ENCODE measurements at places on chromosomes 1 and 21. TPM values are rescaled to one million over a fixed set of nuclear protein-coding genes. Genes with fewer than 3 reads are reported as not detected.
A peak's percentile ranks its signal among the peaks of the same experiment; 100 is the strongest.

LCE1E gene
- total RNA-seq = not detected

HSD3B2 gene
- 1.8 TPM for total RNA-seq

C1orf115 gene
- 23.2 TPM for total RNA-seq

MAP3K21 gene
- 52.1 TPM for total RNA-seq

- H3K4me3 ChIP-seq = no peak overlapping the region
- H3K36me3 ChIP-seq = peaks cover 6% of the 10 kb centered on the region
- H3K4me1 ChIP-seq = no peaks in the 10 kb centered on the region
- H3K27me3 ChIP-seq = no peaks in the 10 kb centered on the region
- no peak for DNase-seq
These were observed 54.3 kb downstream of the KCNK1 start for GRCh38 chr1:233668146-233668724.

- peaks cover 10% of the 10 kb centered on the region for H3K36me3 ChIP-seq
- peaks cover 55% of the 10 kb centered on the region for H3K4me1 ChIP-seq
- DNase-seq = no peak
- H3K4me3 ChIP-seq = peak overlapping the region; percentile 70
- no peaks in the 10 kb centered on the region for H3K27me3 ChIP-seq
- H3K27ac ChIP-seq = peak overlapping the region; percentile 83
These were observed 1.5 kb downstream of the B4GALT2 start for GRCh38 chr1:43980255-43981134.

DNA sequence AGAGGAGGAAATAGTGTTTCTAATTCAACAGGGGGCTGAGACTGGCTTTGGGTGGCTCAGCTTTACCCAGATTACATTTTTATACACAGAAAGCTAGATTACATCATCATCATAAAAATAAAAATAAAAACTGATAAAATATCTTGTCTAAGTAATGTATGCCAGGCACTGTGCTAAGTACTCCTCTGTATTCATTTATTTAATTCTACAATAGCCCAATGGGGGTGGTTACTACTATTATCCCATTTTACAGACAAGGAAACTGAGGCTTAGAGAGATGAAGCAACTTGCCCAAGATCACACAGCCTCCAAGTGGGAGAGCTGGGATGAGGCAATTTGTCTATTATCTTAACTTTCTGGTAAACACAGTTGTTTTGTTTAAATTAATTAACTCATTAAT lies 62.3 kb upstream of the ECE1 start:
- no peak overlapping the region for H3K4me3 ChIP-seq
- H3K36me3 ChIP-seq = no peaks in the 10 kb centered on the region
- no peak for DNase-seq
- no peaks in the 10 kb centered on the region for H3K4me1 ChIP-seq
- H3K27ac ChIP-seq = no peak overlapping the region
- no peaks in the 10 kb centered on the region for H3K27me3 ChIP-seq

- H3K36me3 ChIP-seq = peaks cover 9% of the 10 kb centered on the region
- H3K4me3 ChIP-seq = no peak overlapping the region
- H3K4me1 ChIP-seq = peaks cover 7% of the 10 kb centered on the region
- H3K27ac ChIP-seq = no peak overlapping the region
These were observed 262.3 kb downstream of the NFIA start for GRCh38 chr1:61344696-61345095.

- no peaks in the 10 kb centered on the region for H3K36me3 ChIP-seq
- no peaks in the 10 kb centered on the region for H3K27me3 ChIP-seq
- H3K27ac ChIP-seq = peak overlapping the region; percentile 50
- H3K4me1 ChIP-seq = peaks cover 8% of the 10 kb centered on the region
- no peak overlapping the region for H3K4me3 ChIP-seq
These were observed 28.4 kb downstream of the JUN start for GRCh38 chr1:58755468-58755872.

DNA sequence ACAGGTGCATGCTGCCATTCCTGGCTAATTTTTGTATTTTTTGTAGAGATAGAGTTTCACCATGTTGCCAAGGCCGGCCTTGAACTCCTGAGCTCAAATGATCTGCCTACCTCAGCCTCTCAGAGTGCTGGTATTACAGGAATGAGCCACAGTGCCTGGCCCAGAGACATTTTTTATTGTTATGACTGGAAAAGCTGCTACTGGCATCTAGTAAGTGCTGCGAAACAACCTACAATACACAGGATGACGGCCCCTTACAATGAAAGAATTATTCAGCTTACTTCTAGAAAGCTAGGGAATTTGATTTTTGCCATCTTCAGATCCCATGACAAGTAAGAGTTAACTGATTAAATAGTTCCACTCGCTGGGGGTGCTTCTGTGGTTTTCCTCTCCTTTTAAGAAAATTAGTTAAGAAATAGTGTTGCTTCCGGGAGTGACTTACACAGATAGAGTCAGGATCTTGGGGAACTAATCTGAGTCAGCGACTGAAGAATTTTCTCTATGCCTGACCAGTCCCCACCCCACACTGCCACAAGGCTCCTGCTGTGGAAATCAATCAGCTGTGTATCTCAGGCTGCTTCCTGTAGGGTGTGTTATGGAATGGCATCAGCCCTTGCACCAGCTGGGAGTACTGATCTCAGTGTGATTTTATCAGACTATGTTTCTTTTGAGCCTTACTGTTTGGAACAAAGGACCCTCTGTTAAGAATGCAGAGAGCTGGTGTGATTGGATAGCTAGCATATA lies 93.0 kb upstream of the BMP8A start:
- H3K4me3 ChIP-seq = no peak overlapping the region
- H3K27ac ChIP-seq = peak overlapping the region; percentile 56
- DNase-seq = peak; percentile 91
- peaks cover 70% of the 10 kb centered on the region for H3K4me1 ChIP-seq

GRCh38 chr1:2393471-2393877 lies 1.8 kb downstream of the RER1 start:
- DNase-seq = no peak

DNA sequence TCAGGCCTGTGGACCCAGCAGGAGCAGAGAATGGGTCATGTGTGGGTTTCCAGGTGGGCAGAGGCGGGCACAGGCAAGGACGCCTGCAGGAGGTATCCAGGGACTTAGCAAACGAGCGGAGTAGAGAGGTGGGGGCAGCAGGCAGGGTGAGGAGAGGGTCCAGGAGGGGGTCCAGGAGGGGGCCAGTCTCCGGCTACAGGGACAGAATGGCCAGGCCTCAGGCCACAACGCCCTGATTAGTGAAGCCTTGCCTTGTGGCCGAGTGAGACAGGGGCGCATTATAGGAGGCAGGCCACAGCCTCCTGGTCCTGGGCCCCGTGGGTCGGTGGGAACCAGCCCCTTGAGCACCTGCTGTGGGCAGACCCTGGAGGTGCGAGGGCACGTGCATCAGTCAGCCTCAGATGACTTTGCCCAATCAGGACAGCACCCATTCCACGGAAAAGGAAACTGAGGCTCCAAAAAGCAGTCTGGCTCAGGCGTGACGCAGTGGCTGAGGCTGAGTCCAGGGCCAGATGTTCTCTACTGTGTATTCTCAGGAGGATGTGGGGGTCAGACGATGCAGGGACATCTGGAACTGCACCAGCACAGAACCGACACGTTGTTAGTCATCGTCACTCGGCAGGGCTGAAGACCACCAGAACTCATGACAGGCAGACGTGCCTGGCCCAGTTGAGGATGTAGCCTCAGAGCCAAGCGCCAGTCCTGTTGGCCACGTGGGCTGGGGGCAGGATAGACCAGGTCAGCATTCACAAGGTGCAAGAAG lies 113.7 kb downstream of the CRYAA start:
- H3K27ac ChIP-seq = no peak overlapping the region
- DNase-seq = no peak
- no peaks in the 10 kb centered on the region for H3K36me3 ChIP-seq
- no peak overlapping the region for H3K4me3 ChIP-seq
- no peaks in the 10 kb centered on the region for H3K27me3 ChIP-seq

- H3K36me3 ChIP-seq = no peaks in the 10 kb centered on the region
- H3K27ac ChIP-seq = peak overlapping the region; percentile 89
- no peak for DNase-seq
- H3K4me1 ChIP-seq = peaks cover 62% of the 10 kb centered on the region
These were observed 26.3 kb downstream of the CLIC4 start for GRCh38 chr1:24771574-24771973.

DNA sequence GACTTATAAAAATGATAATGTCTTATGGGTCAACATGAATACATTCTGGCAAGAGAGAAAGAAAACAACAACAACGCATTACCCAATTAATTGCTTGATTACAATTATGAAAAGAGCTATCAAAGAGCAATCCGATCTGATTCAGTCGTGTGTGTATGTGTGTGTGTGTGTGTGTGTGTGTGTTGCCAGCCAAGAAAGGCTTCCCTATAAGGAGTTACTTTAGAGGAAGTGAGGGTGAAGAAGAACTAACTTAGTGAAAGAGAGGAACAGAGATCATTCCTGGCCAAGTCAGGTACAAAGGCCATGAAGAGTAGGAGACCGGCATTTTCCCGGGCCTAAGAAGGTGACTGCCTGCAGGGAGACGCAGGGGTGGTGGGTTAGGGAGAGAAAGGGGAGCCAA lies 9.4 kb downstream of the TMEM35B start:
- H3K27me3 ChIP-seq = no peaks in the 10 kb centered on the region
- no peak for DNase-seq
- H3K4me1 ChIP-seq = peaks cover 4% of the 10 kb centered on the region
- H3K36me3 ChIP-seq = peaks cover 25% of the 10 kb centered on the region
- H3K27ac ChIP-seq = no peak overlapping the region

DNA sequence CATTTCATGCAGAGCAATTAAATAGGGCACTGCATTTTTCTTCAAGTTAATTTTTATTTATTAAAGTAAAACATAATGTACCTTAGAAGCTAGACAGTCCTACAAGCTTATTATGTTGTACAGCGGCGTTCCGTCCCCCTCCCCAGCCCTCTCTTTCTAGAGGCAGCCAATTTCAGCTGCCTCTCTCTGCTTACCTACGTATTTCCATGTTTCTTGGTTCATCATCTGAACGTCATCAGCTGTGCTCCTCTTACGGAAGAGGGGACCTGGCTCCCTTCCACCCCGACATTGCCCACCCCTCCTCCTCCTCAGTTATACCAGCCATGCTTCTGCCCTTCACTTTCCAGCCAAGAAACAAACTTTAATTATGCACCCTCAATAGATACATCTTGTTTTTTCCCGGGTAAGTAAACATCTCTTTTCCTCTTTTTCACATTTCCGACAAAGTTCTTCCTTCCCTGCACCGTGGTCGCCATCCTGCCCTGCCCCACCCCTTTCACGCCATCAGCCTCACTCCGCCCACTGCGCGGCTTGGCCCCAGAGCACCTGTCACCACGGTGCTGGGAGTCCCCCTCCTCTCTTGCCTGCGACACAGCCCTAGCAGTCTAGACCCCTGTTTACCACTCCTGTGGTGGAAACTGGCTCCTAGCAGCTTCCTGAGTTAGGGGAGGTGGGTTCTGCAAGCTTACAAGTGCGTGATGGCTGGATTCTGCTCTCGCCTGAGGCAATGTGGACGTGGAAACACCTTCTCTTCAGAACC lies 57.9 kb downstream of the SLC37A1 start:
- peaks cover 98% of the 10 kb centered on the region for H3K36me3 ChIP-seq
- no peak overlapping the region for H3K4me3 ChIP-seq
- no peak overlapping the region for H3K27ac ChIP-seq
- H3K4me1 ChIP-seq = no peaks in the 10 kb centered on the region
- no peaks in the 10 kb centered on the region for H3K27me3 ChIP-seq

GRCh38 chr1:210669951-210670350 lies 341.2 kb downstream of the HHAT start:
- H3K36me3 ChIP-seq = no peaks in the 10 kb centered on the region
- H3K4me3 ChIP-seq = no peak overlapping the region
- no peak overlapping the region for H3K27ac ChIP-seq

DNA sequence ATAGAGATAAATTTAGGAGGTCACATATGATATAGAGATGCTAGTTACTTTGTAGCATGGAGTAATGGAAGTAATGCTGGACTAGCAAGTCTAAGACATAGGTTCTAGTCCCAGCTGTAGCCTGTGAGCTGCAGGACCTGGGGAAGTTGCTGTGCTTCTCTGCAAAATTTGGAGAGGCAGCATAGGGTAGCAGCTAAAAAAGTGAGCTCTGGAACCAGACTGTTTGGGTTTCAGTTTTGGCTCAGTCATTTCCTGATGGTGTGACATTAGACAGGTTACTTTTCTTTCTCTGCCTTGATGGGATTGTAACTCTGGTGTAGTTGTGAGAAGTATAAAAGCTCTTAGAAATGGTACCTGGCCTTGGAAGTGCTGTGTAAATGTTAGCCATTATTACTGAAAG lies 3.3 kb downstream of the METTL13 start:
- H3K4me1 ChIP-seq = peaks cover 18% of the 10 kb centered on the region
- H3K27ac ChIP-seq = no peak overlapping the region
- no peaks in the 10 kb centered on the region for H3K27me3 ChIP-seq
- no peak overlapping the region for H3K4me3 ChIP-seq
- no peak for DNase-seq

DNA sequence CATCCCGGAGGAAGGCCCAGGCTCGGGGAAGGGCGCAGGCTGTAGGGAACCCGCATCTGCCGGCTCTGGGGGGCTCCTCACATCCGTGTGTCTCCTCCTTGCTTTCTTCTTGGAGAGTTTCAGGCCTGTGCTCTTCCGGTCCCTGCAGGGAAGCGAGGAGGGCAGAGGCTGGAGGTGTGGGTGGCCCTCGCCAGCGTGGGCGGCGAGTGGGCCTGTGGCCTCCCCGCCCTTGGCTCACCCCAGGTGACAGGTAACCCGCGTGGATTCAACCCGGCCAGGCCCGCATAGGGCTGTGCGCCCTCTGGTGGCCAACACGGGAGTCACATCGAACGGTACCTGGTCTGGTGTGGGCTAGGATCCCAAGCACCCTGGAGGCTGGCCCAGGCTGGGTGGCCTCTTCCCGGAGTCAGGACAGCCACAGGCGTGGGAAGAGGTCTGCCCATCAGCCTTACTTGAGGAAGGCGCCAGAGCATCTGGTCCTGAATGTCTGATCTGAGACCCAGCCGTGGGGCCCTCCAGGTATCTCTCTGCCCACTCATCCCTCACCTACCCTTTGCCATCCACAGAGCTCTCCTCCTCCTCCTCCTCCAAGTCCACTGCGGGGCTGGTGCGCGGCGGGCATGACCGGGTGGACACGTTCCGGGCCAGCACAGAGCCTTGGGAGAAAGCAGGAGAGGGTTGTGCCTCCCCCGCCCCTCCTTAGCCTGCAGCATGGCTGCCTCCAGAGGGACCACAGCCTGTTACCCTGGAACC lies 9.6 kb upstream of the TNFRSF25 start:
- DNase-seq = peak; percentile 80
- no peaks in the 10 kb centered on the region for H3K4me1 ChIP-seq
- H3K4me3 ChIP-seq = no peak overlapping the region
- no peaks in the 10 kb centered on the region for H3K27me3 ChIP-seq
- no peak overlapping the region for H3K27ac ChIP-seq
- peaks cover 20% of the 10 kb centered on the region for H3K36me3 ChIP-seq

DNA sequence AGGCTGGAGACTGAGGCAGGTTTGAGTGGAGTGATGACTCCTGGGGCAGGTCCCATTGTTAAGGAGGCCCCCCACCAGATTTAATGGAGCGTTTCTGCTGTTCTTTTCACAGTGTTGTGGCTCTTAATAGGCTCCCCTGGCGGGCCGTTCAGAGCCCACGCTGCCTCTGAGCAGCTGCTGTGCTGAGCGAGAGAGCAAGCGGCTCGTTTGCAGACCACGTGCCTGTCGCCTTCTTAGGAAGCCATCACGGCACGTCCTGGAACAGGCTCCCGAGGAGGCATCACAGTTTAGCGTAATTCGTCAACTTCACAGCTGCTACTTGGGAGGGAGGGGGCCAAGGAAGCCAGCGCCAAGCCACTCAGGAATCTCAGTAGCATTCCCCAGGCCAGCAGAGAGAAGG lies 70.5 kb upstream of the CTTNBP2NL start:
- no peak overlapping the region for H3K4me3 ChIP-seq
- H3K4me1 ChIP-seq = no peaks in the 10 kb centered on the region
- H3K27me3 ChIP-seq = no peaks in the 10 kb centered on the region
- no peaks in the 10 kb centered on the region for H3K36me3 ChIP-seq

Data from stomach (tissue), 19 donors.